ENCODE measurements at places on chromosomes 13 and 19. TPM values are rescaled to one million over a fixed set of nuclear protein-coding genes. Genes with fewer than 3 reads are reported as not detected.
A peak's percentile ranks its signal among the peaks of the same experiment; 100 is the strongest.

- no peak for DNase-seq
Measured at GRCh38 chr19:17138937-17139598, 63.5 kb downstream of the MYO9B start.

- no peak for DNase-seq
Measured at GRCh38 chr19:20103091-20103740, 25.4 kb downstream of the ZNF90 start.

- DNase-seq = no peak
Measured at GRCh38 chr19:50796128-50796633, 6.0 kb downstream of the ACP4 start.

DNA sequence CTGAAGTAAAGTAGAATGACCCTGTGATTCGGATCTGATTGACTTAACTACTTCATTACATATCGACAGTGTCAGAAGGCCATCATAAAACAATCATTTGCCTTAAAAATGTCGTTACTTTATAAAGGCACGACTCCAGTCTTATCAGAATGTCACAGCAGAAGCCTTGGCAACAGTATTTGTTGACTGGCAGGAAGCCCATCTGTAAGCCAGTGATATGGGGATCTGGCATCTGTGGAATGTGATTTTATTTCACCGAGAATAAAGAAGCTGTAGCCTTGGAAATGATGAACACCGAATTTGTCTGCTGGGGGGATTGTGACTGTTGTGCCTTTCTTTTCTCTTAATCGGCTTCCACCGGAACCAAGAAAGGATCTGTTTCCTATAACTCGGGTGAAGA, 362.5 kb downstream of the TDRD3 start:
- no peak for DNase-seq

DNA sequence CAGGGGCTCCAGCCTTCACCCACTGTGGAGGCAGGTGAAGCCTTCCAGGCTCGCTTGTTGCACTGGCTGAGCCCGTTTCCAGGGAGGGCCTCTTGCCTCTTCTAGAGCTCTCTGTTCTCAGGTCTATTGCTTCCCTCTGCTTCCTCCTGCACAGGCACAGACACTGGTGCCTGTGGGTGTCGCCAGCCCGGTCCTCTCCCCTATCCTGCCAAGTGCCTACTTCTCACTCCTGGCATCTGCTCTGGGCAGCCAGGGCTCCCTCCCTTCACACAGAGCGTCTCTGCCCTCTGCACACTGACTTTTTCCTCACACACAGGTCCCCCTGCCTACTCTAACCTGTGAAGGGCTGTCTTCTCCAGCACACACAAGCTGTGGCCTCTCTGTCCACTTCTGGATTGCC, 60.3 kb downstream of the SLC7A9 start:
- no peak for DNase-seq

DNA sequence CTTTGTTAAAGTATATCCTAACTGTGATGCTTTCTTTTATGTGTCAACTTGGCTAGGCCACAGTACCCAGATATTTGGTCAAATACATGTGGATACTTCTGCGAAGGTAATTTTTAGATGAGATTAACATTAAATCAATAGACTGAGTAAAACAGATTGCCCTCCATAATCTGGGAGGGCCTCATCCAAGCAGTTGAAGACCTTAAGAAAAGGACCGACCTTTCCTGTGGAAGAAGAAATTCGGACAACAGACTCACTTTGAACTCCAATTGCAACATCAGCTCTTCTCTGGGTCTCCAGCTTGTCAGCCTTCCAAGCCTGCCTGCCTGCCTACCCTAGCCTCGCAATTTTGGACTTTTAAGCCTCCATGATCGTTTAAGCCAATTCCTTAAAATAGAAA, 57.9 kb upstream of the DOCK9 start:
- no peak for DNase-seq

DNA sequence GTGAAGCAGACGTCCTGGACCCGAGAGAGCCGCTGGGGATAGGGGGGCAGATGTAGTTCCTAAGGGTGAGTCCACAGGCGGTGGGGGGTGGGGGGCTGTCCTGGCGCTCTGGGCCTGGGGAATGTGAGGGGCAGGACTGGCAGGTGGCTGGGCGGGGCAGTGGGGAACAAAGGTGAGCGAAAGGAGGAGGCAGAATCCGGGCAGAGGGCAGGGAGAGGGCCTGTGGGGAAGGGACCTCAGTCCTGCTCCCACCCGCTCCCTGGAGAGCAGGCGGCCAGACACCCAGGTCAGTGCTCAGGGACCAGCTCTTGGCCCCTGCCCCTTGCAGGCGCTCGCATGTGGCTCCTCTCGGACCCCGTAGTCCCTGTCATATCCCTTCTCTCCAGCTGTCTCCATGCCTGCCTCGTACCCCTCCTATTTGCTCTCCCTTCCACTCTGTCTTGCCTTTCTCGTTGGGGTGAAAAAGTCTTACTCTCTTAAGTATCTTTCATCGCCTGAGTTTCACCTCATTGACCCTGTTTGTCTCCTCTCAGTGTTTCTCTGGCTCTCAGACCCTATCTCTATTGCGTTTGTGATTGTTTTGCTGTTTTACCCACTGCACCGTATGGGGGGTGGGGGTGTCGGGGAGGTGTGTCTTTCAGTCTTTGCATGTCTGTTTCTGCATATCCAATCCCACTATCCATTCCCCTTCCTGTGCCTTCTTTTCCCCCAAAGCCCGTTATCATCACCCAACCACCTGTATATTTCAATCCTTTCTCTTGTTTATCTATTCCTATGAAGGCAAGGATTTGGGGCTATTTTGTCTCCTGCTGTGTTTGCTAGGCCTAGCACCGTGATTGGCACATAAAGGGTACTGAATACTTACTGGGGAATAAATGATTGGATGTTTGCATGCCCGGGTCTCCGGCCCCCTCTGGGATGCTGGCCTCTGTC, 5.8 kb downstream of the SPHK2 start:
- DNase-seq = no peak

- peak; percentile 61 for DNase-seq
Measured at GRCh38 chr19:28878862-28879566, 333.9 kb downstream of the UQCRFS1 start.

DNA sequence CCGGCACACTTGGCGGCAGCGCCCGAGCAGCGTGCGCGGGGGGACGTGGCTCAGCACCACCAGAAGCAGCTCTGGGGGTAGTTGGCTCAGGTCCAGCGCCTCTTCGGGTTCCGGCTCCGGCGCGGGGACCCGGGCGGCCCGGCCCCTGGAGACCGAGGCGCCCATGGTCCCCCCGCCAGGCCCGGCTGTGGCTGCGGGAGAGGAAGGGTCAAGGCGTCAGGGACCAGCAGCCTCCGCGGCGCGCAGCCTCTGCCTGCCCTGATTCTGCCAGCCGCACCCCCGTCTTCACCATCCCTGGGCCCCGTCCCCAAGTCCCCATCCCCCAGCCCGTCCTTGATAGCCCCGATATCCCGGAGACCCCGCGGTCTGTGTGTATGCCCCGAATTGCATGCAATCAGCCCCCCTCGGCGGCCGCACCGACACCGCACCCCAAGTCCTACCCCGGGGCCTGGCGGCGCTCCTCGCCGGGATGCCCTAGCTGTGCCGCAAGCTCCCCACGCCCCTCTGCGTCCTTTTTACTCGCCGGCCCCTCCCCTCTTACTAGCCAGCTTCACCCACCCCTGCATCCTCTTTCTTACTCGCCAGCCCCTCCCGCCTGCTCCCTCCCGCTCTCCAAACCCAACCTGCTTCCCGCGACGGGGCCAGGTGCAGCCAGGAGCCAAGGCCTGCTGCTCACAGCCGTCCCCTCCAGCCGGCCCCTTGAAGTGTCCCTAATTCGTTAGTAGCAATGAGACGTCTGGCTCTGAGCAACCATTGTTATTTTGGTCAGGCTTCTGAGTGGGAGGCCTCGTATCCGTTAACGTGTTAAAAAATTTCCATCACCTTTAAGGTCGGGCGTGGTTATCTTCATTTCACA, at the start of gene FBXO27:
FBXO27 (minus strand) TSS at position 487 of the 856 bp plus-strand sequence; CDS start at position 165, 322 bp downstream.
- no peak for DNase-seq

THSD1 gene
- polyA plus RNA-seq = 6.7 TPM

FREM2 gene
- polyA plus RNA-seq = 49.8 TPM

TRPC4 gene
- polyA plus RNA-seq = 4.2 TPM

MEIOSIN gene
- not detected for polyA plus RNA-seq

RDH8 gene
- not detected for polyA plus RNA-seq

PCDH8 gene
- polyA plus RNA-seq = not detected

Data from left renal pelvis (tissue), 4 donors.